ENCODE measurements at places on chromosomes 6 and 20.

DNA sequence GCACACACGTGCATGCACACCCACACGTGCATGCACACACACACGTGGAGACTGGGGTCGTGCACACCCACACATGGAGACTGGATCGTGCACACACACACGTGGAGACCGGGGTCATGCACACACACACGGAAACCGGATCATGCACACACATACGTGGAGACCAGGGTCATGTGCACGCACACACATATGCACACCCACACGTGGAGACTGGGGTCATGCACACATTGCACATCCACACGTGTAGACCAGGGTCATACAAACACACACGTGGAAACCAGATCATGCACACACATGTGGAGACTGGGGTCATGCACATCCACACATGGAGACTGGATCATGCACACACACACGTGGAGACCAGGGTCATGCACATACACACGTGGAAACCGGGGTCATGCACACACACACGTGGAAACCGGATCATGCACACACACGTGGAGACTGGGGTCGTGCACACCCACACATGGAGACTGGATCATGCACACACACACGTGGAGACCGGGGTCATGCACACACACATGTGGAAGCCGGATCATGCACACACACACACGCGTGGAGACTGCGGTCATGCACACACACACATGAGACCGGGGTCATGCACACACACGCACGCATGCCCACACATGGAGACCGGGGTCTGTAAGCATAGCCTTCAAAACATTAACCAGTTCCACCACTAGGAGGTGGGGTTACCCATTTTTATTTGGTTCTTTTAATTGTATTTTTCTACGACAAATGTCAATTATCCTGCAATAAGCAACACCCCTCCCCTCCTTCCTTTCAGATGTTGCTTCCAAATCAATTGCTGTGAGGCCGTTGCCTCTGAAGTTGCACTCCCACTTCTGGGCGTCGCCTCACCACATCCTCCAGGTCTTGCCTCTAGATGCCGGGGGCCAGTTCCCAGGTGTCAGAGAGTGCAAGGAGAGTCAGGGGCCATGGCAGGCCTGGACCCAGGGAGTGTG lies 95.8 kb downstream of the TMEM242 start:
- DNase-seq: no peak

DNA sequence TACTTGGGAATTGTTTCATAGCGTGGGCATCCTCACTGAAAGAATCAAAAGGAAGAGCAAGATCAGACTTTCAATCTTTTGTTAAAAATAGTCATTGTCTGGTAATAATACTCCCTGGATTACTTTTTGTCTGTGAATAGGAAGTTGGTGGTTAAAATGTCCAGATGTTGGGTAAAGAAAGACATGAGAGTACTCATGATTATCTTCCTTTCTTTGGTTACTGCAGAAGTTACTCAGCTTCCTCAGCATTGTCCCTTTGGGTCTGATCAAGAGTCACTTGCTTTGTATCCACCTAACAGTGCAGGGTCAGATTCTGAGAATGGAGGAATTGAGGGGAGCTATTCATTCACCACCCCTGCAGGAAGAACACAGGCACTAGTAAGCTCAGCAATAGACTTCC lies 54.6 kb downstream of the RIN2 start:
- DNase-seq: no peak

DNA sequence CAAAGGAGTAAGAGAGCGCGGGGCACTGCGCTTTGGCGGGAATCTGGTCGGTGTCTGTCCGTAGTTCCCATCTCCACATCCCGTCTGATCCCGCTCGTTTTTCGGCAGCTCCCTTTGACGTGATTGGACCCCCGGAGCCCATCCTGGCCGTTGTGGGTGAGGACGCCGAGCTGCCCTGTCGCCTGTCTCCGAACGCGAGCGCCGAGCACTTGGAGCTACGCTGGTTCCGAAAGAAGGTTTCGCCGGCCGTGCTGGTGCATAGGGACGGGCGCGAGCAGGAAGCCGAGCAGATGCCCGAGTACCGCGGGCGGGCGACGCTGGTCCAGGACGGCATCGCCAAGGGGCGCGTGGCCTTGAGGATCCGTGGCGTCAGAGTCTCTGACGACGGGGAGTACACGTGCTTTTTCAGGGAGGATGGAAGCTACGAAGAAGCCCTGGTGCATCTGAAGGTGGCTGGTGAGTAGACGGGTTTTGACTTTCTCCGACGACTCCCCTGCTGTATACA lies 1.4 kb downstream of the BTN1A1 start:
- DNase-seq: peak; percentile 24

GRCh38 chr6:40342723-40343122 lies 244.4 kb downstream of the LRFN2 start:
- DNase-seq: no peak

DNA sequence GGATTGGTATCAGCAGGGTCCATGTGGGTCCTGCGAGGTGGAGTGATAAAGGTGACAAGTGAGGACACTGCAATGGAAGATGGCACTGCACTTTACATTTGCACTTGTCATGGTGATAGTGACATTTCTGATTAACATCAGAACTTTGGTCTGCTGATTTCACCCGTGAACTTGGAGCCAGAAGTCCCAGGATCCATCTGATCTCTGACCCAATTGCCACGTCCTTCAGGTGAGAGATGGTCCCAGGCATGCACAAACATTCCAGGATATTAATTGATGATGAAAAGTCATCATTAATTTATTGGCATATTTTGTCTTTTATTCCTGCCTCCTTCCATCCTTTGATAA lies 9.8 kb upstream of the GHRH start:
- DNase-seq: no peak

DNA sequence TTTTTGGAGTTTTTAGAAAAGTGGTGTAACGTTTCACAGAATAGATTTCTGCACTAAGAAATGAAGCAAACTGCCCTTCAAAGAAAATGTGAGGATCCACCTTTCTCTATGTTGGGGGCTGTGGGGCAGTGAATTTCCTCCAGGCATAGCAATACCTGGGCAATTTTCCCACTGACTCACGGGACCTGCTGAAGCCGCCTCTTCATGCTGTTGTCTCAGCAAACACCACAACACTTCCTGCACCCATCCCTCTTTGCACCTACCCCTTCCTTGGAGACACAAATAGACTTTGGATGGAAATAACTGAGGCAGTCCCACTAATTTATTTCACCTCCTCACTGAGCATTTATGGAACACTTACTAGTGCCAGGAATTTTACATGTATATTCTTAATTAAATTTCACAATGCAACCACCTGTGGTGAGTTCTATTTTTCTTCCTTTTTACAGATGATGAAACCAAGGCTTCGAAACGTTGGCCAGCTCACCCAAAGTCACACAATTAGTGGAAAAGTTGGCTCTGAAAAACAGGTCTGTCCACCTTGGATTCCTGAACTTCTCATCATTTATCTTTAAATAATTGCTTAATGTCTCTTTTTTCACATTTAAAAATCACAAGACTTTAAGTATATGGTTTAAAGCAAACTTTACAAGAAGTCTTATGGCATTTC lies 17.2 kb upstream of the ADGRF1 start:
- DNase-seq: no peak

GRCh38 chr20:53059848-53060247 lies 87.7 kb downstream of the TSHZ2 start:
- no peak for DNase-seq

- DNase-seq: no peak
These were observed 82.5 kb downstream of the PREX1 start for GRCh38 chr20:48745330-48745729.

DNA sequence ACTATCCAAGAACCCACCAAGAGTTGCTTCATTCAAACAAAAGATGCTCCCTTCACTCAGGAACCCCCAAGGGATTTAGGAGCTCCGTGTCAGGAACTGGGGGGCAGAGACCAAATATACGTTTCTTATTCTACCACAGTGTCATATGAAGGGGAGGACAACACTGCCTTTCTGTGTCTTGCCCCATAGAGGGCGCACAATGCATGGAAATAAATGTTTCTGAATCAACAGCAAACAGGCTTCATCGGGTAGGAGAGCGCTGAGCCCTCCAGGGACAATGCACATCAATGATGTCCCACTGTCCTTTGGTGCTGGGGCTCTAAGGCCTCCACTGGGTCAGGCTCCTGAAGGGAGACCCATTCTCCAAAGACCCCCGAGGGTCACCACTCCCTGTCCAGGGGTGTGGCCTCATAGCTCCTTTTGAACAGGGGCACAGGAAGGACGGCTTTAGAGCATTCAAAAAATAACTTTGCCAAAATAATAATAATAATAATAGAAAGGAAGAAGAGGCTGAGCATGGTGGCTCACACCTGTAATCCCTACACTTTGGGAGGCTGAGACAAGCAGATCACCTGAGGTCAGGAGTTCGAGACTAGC lies 31.1 kb downstream of the PLG start:
- DNase-seq: no peak

DNA sequence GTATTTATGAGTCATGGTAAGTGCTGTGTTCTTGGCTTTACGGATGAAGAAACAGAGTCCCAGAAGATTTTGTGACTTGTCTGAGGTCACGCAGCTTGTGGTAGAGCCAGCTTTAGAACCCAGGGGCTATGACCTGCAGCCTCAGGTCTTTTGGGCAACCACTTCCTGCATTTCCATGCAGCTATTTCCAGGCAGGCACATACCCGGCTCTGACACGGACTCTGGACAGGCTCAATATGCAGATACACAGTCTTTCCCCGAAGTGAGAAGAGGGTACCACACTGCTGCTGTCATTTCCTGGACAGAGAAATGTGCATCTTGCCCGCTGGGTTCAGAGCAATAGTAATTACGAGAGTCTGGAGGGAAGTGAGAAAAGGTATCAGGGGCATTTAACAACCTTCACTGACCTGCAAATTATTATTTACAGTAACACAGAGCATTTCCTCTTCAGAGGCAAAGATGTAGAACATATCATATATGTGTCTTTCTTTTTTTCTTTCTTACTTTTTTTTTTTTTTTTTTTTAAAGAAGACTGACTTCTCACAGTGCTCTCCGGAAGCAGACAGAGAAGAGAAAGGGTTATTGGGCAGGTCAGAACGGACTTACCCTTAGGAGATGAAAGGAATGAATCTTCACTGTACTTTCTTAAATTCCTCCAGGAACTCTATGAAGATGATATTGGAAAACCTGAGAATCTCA lies 185.1 kb downstream of the CLIC5 start:
- DNase-seq: peak; percentile 50

DNA sequence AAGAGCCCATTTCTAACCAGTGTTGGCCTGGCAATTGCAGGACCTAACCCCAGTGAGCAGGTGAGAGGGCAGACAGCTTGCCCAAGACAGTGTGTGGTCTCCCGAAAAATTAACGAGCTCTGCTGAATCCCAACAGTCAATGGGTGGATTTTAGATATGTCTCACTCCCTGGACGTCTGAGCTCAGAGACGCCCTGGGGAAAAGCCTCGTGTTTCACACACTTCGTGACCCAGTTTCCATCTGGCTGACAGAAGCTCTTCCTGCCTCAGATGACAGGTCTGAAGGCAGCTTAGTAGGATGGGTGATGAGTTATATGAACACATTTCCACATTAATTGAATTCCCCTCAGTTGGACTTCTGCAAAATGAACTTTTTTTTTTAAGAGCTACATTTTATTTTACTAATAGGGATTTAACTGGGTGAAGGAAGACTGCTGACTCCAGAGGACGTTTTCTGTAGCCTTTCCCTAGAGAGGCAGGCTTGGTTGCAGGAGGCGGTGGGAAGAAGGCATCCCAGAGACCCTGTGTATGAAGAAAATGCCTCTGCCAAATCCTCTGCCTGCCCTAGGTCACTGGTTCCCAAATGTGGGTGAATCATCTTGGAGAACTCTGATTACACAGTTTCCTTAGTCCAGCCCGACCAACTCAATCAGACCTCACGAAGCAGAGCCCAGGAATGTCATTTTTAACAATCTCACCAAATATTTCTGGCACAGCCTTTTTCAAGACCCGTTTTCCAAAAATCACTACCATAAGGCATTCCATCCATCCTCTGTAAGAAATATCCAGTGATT lies 71.7 kb upstream of the LY86 start:
- no peak for DNase-seq

GRCh38 chr20:42492290-42492689 lies 697.4 kb downstream of the PTPRT start:
- DNase-seq: no peak

GRCh38 chr6:33808641-33809180 lies 4.9 kb upstream of the MLN start:
- no peak for DNase-seq

DNA sequence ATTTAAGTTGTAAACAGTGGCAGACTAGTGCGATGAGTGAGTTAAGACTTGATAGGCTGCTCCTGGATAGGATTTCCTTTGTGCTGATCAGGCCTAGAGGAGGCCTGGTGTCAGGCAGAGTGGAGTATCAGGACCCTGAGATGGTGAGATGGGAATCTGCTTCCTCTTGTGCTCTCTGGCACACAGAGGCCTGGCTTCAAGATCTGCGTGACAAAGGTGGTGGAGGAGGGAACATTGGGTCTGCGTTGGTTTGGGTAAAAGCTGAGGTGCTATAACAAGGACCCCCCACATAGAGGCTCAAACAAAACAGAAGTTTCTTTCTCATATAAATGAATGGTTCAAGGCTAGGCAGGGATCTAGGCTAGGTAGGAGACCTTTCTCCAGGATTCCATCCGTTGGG lies 20.3 kb downstream of the SCAND1 start:
- DNase-seq: no peak

DNA sequence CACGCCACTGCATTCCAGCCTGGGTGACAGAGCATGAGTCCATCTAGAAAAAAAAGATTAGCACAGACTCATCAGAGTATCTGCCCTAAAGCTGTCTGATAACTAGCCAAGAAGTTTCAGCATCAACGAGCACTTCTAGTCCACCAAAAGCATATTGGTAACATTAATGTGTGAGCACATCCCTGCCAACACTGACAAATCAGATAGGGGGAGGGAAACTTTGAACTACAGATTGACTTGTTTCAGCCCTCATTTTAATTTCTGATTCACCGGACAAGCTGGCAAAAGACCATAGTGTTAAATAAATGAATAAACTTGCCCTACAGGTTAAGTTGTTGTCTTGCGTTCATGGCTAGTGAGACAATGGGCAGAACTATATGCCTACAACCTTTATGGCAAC lies 7.7 kb upstream of the SEC63 start:
- no peak for DNase-seq

DNA sequence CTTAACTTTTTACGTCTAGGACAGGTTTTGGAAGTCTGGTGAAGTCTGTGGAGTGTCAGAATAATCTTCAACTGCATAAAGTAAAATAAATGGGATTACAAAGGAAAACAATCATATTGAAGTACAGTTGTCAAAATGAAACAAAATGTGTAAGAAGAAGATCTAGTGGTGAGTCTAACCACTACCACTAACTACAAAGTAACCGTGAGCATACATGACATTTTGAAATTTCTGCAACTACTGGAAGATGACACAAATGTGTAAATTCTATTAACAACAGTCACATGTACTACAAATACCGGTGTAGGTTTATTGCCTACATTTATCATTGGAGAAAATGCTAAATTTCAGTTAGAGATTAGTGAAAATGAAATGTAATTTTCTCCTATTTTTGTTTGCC lies 29.7 kb downstream of the VPS52 start:
- DNase-seq: no peak

GRCh38 chr20:953742-954141 lies 37.6 kb upstream of the ANGPT4 start:
- no peak for DNase-seq

- no peak for DNase-seq
These were observed 19.1 kb downstream of the ESR1 start for GRCh38 chr6:151826517-151827142.

GRCh38 chr6:137387096-137387764 lies 107.0 kb downstream of the OLIG3 start:
- DNase-seq: no peak

All from GM12891 (cell line).